Globus pallidus (tissue), 1 donor: ENCODE measurements at places on chromosomes 13 and 19.

GRCh38 chr13:43134868-43135267 is 111.5 kb downstream of the DNAJC15 start:
- DNase-seq = no peak

DNA sequence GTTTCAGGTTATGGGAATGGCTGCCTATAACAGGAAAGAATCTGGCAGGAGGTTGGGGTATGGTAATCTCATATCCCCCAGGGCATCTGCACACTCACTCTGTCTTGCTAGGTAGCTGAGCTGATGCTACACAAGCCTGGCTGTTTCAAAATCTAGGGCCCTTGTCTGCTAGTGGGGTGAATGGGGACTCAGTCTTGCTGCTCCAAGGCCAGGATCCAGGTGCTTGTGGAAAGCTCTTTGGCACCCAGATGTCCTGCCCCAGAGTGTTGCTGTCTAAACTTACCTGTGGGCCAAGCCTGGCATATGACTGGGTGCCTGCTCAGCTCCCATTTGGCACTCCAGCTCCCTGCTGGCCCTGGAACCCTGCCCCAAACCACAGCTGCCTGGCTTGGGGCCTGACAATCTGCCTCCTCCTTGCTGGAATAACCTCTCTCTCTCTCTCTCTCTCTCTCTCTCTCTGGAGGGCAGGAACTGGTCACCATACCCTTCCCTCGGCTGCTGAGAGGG is 158.1 kb upstream of the TSC22D1 start:
- DNase-seq = no peak

DNA sequence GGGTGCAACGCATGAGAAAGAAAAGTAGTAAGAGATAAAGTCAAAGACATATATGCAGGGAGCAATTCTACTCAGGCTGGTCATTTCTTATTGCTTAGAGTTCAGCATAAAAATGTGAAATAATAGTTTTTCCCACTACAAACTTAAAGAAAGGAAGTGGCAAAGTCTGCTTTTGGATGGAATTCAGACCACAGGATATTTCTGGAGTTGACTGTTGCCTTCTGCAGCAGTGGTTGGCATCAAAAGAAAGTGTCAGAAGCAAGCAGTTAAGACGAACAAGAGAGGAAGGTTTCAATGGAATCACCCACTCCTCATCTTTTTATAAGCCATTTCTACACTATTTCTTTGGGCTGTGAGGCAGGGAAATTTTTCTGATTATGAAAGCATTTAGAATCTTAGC is 36.2 kb upstream of the TRPC4 start:
- DNase-seq = no peak

DNA sequence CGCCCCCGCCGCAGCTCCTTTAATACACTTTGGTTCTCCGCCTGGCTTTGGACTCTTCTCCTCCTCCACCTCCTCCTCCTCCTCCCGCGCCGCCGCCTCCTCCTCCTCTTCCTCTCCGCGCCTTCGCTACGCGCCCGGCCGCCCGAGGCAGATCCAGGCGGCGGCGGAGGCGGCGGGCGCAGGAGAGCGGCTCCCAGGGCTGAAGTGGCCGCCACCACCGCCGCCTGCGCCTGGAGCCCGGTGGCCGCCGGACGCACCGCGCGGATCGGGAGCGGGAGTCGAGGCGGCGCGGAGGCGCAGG is at the start of gene ZIC2:
Gene ZIC2, plus strand, starts transcription at position 50 of the 301 bp plus-strand sequence. CDS start 281 bp downstream, outside the sequence.
- DNase-seq = no peak

GRCh38 chr19:32241306-32241705 is 104.1 kb upstream of the ZNF507 start:
- DNase-seq = no peak

DNA sequence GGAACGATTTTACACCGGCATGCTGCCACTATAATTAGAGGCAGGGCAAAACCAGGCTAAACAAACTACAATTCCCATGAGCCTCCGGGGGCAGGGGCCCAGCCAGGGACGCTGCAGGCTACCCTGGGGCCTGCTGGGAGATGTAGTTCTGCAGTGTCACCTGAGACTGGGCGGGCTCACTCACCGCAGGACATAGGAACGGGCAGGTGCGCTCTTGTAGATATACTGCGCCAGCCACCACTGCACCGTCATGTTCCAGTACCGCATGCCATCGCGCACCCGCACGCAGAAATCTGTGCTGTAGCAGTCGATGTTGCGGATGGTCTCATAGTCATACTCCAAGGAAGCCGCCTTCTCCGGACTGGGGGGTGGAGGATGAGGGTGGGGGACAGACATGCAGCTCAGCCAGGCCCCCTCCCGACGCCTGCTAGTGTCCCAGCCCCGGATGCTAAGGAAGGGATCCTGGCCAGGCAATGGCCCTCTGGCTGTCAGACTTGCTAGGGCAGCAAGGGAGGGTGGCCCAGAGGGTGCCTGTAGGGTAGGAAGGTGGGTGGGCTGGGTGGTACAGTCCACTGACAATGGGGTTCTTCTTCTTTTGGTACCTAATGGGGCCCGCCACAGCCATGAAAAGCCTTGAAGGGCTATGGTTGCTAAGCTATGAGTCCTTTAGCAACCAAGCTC is 5.8 kb upstream of the TMC4 start:
- no peak for DNase-seq

GRCh38 chr13:77437267-77437666 is 98.2 kb upstream of the SCEL start:
- no peak for DNase-seq

DNA sequence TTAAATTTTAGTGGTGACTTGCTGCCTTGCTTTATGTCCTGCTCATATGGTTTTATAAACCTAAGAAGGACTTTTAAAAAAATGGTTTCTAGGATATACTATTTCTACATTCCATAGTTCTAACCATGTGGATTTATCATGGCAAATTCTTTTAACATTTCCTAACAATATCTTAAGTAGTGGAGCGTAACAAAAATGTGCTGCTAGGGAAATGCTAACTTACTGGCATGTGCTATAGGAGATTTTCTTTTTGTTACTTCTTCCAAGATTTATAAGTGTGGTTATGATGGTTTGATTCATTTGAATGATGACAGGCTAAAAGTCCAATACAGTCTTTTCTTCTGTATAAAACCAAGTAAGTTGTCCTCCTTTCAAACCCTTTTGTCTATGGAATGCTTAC is 713.7 kb downstream of the SLITRK1 start:
- no peak for DNase-seq

DNA sequence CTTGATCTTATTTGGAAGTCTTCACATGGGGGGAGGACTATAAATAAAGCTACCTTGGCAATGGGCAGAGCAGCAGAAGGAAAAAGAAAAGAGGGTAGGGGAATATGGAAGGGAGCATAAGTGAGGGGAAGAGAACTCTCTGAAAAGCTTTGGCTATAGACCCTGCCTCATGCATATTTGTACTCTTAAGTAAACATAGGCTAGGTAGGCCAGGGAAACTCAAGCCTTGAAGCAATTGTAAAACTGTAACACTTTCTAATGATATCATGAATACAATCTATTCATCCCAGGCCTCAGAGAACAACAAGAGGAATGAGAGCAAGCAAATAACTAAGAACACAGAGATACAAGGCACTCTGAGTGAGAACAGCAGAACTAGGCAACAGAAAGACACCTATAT is 20.4 kb downstream of the MYCBP2 start:
- no peak for DNase-seq

DNA sequence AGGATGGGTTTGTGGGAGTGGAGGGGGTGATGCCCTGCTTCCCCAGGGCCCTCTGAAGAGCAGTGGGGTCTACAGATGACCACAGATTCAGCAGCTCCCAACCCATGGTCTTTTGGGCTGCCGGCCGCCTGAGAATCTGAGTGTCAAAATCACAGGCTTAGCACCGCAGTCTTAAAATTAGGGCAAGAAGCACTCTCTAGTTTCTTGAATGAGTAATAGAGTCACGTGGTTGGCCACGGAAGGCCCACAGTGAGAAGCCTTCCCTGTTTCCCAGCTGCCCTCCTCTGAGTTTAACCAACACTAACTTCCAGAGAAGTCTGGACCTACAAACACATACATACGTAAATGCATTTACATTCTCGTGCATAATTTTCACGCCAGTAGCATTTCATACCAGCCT is 5.2 kb downstream of the PRMT1 start:
- DNase-seq = no peak
